ENCODE measurements at places on chromosomes 2 and 18. TPM values are rescaled to one million over a fixed set of nuclear protein-coding genes. Genes with fewer than 3 reads are reported as not detected.

The TCF7L1 gene
- total RNA-seq, result 11.6 TPM

- no peak for DNase-seq
These were observed 42.3 kb downstream of the BAZ2B start for GRCh38 chr2:159573846-159574606.

DNA sequence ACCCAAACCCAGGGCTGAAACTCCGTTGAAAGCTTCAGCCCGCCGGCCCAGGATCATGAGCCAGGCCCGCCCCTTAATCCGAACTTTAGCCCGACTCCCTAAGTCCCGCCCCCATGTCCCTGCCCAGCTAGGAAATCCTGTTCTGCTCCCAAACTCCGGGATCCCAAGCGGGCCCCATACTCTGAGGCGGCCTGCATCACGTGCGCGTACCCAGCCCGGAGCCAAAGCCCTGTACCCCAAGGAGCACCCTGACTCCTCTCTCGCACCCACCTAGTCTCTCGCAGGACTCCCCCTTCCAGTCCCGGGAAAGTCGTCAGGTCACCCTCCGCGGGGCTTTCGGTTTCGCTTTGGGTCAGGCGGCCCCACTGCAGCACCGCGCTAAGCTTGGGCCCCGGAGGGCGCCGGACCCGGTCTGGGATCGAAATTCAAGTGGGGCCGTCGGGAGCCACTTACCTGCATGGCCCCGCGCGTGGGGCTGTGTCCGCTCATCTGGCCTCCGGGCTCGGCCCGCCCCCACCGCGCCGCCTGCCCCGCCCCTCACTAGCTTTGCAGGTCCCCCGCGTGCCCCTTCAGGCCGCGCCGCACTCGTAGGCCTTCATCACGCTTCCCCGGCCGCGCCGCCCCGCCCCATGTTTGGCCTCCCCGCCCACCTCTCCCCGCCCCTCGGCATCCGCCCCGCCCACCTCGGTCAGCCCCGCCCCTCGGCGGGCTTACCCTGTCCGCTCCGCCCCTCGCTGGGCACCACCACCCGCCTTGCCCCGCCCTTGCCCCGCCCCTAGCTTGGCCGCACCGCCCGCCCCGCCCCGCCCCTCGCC lies at the start of gene DNPEP:
Gene DNPEP, minus strand, starts transcription at position 607 of the 815 bp plus-strand sequence. Its CDS starts 118 bp downstream, at position 489.
- peak; percentile 97 for DNase-seq

- no peak for DNase-seq
These were observed 188.9 kb upstream of the TNP1 start for GRCh38 chr2:217048730-217049129.

DNA sequence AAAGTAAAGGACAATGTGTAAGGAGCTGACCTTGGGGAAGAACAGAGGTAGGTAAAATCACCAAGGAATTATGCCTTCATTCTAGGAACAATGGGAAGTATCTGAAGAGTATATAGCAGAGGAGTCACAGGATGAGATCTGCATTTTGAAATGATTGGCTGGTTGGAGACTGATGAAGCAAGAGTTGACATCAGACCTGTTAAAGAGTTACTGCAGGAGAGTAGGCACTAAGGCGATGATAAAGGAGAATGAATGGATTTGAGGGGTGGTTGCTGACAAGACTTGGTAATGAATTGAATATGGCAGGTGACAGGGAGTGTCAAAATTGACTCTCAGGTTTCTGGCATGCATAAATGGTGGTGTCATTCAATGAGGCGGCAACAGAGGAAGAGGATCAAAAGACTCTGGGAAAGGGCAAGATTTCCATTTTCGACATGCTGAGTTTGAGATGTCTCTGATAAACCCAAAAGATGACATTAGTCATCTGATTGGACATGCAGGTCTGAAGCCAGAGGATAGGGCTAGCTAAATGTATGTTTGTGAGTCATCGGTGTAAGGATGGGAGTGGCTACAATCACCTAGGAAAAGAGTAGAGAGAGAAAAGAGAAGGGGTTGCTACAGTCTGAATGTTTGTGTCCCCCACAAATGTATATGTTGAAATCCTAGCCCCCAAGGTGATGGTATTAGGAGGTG lies 236.5 kb downstream of the DYM start:
- DNase-seq, result no peak

The NGEF gene
- total RNA-seq, result 0.33 TPM

The CCDC141 gene
- total RNA-seq, result 8.7 TPM

DNA sequence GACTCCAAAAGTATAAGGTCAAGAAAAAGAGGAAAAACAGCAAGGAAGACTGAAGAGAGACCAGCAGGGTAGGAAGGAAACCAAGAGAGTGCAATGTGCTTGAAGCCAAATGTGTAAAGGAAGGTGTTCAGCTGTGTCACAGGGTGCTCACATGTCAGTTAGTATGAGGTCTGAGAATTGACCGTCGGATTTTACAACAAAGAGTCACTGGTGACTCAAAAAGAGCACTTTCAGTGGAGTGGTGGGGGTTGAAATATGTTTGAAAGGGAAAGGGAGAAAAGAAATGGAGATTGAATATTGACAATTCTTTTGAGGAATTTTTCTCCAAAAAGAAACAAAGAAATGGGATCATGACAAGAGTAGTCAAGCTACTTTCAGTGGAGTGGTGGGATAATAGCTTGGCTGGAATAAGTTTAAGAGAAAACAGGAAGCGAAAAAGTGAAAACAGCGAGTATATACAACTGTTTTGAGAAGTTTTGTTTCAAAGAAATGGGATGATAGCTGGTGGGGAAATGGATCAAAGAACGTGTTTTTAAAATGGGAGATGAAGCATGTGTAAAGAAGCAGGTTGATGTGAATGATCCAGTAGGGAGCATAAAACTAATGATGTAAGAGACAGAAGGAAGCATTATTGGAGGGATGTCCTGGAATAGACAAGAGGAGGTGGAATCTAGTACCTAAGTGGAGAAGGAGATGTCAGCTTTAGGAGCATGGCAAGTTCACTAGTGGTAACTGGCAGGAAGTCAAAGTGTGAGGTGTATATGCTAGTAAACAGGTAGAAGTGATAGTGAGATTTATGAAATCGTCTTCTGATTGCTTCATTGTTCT lies 3.6 kb upstream of the TSPYL6 start:
- DNase-seq, result no peak

DNA sequence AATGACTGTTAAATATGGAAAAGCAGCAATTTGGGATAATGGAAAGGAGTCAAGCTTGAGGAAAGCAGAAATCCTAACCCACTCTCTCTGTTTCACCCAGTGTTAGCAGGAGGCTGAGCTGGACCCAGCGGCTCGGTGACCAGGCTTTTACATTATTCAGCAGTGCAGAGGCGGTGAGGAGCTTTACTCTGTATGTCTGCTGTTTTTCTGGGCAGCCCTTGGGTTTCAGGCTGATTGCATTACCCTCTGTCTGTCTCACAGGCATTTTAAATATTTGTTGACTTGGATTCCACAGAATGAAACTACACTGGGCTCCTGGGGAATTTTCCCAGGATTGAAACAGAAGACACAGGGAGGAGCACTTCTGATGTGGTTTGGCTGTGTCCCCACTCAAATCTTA lies 368.0 kb downstream of the GALR1 start:
- no peak for DNase-seq

The CELF4 gene
- total RNA-seq, result 1.7 TPM

- DNase-seq, result no peak
These were observed 105.8 kb downstream of the GALNT14 start for GRCh38 chr2:31032475-31032874.

DNA sequence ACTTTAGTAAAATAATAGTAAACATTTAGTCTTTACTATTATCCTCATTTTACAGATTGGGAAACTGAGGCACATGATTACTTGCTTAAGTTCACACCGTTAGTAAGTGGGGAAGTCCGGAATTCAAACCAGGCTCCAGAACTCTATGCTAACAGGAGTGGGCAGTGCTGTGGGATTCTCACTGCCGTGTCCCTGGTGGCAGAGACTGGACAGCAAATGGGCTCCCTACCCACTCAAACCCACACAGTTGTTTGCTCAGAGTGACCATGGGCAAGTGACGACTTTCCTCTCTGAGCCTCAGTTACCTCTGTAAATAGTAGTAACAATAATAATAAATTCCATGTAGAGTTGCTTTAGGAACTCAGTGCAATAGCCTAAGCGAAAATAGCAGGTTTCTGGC lies 24.0 kb downstream of the MAIP1 start:
- no peak for DNase-seq

The OSBPL1A gene
- total RNA-seq, result 126 TPM

GRCh38 chr2:68839260-68839833 lies 31.9 kb downstream of the BMP10 start:
- DNase-seq, result no peak

- DNase-seq, result no peak
These were observed 230.5 kb downstream of the PIK3C3 start for GRCh38 chr18:42185486-42185885.

GRCh38 chr18:80231151-80231550 lies 16.2 kb downstream of the PARD6G start:
- peak; percentile 90 for DNase-seq

DNA sequence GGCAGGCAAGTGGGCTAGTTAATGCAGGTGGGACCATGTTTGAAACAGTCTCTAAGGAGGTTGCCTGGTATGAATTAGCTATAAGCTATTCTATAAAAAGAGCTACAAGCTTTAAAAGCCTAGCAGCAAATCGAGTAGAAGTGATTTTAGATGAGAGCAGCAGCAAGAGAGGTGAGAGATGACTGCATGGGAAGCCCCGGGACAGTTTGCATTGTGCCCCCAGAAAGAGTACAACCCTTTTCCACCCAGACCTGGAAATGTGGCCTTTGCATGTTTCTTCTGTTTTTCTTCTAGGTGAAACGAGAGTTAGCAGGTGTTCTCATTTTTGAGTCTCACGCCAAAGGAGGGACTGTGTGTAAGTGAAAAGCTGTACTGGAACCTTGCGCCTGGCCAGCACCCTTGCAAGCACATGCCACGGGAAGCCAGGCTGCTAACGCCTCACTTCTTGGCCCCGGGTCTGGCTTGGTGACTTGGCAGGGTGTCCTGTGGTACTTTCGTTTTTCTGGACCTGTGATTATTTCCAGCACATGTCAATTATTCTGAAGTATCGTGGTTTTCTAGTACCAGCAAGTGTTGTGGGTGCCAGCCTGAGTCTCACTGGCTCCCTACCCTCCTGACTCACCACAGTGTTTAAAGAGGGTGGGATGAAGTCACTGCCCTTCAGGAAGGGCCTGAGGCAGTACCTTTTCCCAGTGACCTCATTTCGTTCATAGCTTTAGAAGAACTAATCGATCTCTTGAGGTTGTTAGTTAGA lies 90.3 kb upstream of the MAP3K20 start:
- no peak for DNase-seq

The AQP12B gene
- not detected for total RNA-seq

DNA sequence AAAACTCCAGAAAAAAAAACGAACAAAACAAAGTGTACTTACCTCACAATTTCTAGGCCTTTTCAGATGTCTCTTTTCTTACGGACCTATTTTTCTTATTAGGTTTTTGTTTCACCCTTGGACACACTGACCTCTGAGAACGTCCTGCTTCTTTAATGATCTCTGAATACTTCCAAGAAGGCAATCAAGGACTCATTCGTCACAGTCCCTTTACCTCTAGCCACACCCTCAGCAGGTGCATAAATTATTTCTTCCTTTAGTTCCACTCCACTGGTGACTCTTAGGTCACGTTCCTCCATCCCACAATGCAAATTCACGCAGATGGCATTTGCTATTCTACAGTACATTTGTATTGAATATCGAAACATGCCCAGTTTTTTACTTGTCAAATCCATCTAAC lies 21.9 kb downstream of the PELI1 start:
- no peak for DNase-seq

- no peak for DNase-seq
These were observed 801.8 kb downstream of the CCDC85A start for GRCh38 chr2:56985609-56986008.

The CNGA3 gene
- total RNA-seq, result 2.5 TPM

The OR6B2 gene
- not detected for total RNA-seq

GRCh38 chr2:44126106-44126797 lies 42.4 kb upstream of the PPM1B start:
- DNase-seq, result no peak

DNA sequence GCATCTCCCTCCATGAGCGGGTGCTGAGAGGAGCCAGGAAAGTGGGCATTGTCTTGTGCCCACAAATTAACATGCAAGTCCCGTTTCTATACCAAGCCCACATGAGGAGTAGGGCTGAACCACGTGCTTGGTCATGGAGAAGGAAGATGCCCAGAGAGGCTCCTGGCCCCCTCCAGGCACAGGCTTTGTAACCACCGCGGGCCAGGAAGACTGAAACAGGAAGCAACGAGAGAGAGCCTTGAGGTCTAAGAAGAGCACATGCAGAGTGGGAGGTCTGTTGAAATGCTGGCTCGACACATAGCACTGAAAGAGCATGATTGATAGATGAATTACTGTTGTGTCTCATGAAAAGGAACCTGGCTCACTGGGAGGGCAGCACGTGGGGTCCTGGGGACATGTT lies 36.3 kb downstream of the VWA3B start:
- no peak for DNase-seq

GRCh38 chr2:204538182-204539018 lies 6.9 kb upstream of the PARD3B start:
- DNase-seq, result no peak

The OSR1 gene
- 99.6 TPM for total RNA-seq

DNA sequence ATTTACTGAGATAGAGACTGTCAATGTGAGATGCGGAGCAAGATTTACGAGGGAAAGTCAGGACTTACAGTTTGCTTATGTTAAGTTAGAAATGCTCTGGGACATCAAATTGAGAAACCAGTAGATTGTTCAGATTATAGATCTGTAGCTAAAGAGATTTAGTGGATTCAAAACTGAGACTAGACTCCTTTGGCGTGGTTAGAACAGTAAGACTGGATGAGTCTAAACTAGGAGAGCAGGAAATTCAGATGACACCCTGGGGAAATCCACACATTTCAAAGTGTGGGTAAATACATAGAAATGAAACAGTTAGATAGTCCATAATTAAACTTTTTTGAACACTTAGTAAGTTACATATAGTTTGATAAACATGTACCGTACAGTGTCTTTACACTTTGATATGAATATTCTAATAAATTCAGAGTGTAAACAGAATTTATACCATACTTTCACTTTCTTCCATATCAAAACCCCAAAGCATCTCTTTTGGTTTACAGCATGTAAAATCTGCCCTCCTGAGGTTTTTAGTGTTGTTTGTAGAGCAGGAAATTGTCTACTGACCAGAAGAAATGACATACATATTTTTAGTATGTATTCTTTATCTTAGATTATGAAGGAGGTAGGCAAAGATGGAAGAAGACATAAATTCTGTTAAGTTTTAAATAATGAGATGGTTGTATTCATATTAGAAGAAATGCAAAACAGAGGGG lies 231.5 kb downstream of the NYAP2 start:
- DNase-seq, result no peak

The MC5R gene
- total RNA-seq, result not detected

Measured in esophagus muscularis mucosa (tissue), 4 donors.